ENCODE measurements at places on chromosomes 4 and X. TPM values are rescaled to one million over a fixed set of nuclear protein-coding genes. Genes with fewer than 3 reads are reported as not detected.

The HSFX2 gene
- 0.20 TPM for polyA plus RNA-seq

The F9 gene
- 329 TPM for polyA plus RNA-seq

The GRIA2 gene
- polyA plus RNA-seq = not detected

The GIMD1 gene
- not detected for polyA plus RNA-seq

The NSUN7 gene
- polyA plus RNA-seq = 0.21 TPM

The PAGE1 gene
- polyA plus RNA-seq = not detected

DNA sequence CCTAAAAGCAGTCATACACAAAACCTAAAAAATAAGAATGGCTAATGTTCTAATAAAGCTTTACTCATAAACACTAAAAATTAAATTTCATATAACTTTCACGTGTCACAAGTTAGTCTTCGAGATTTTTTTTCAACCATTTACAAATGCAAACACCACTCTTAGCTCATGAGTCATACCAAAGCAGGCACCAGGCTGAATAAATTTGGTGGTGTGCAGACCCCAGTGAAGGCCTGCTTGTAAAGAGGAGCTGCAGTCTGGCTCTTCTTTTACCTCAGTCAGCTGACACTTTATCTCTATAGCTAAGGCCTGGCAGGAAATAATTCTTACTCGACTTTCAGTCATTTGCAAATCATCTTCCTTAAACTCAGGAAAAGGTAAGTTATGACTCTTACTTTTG lies 37.4 kb downstream of the CLOCK start:
- H3K4me3 ChIP-seq = no peak overlapping the region
- H3K27me3 ChIP-seq = no peaks in the 10 kb centered on the region
- DNase-seq = no peak
- H3K36me3 ChIP-seq = peaks cover 2% of the 10 kb centered on the region
- H3K27ac ChIP-seq = no peak overlapping the region
- no peaks in the 10 kb centered on the region for H3K4me1 ChIP-seq

- H3K36me3 ChIP-seq = no peaks in the 10 kb centered on the region
- no peak for DNase-seq
- H3K4me1 ChIP-seq = no peaks in the 10 kb centered on the region
- no peaks in the 10 kb centered on the region for H3K27me3 ChIP-seq
- no peak overlapping the region for H3K4me3 ChIP-seq
Measured at GRCh38 chrX:3577551-3577950, 135.9 kb downstream of the PRKX start.

DNA sequence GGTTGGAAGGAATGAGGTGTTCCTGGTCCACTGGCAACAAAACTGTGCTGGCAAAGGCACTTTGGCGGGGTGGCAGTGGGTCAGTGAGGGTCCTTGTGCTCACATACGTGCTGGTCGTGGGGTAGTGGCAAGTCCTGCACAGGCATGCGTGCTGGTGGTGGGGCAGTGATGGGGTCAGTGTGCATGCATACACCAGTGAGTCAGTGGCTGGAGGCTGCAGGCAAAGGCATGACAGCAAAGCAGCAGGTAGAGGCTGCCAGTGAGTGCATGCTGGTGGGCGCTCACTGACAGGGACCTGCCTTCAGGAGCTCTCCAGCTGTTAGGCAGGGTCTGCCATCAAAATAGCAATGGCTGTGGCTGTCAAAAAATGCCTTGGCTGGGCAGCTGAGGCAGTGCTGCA lies 42.1 kb downstream of the TMPRSS11E start:
- no peaks in the 10 kb centered on the region for H3K4me1 ChIP-seq
- no peak overlapping the region for H3K27ac ChIP-seq

DNA sequence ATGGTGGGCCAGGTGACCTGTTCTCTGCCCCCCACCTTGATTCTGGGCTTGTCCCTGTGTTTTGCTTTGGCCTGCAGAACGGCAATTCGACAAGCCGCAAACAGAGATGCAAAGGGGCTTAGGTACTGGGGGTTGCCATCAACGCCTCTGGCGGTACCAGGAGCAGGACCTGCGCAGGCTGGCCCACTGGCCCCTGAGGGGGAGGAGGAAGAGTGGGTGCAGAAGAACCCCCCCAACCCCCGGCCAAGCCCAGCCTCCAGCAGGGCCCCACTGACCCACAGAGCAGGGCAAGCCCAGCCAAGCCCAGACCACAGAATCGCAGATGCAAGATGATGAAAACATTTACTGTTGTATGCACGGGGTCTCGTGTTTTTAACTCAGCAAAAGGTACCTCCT lies 89.4 kb downstream of the PPP2R2C start:
- no peak for DNase-seq
- H3K27me3 ChIP-seq = peaks cover 3% of the 10 kb centered on the region
- no peaks in the 10 kb centered on the region for H3K36me3 ChIP-seq

- no peaks in the 10 kb centered on the region for H3K36me3 ChIP-seq
- DNase-seq = no peak
- no peaks in the 10 kb centered on the region for H3K4me1 ChIP-seq
- no peak overlapping the region for H3K4me3 ChIP-seq
- H3K27me3 ChIP-seq = no peaks in the 10 kb centered on the region
Measured at GRCh38 chrX:9147726-9148125, 113.8 kb upstream of the FAM9B start.

DNA sequence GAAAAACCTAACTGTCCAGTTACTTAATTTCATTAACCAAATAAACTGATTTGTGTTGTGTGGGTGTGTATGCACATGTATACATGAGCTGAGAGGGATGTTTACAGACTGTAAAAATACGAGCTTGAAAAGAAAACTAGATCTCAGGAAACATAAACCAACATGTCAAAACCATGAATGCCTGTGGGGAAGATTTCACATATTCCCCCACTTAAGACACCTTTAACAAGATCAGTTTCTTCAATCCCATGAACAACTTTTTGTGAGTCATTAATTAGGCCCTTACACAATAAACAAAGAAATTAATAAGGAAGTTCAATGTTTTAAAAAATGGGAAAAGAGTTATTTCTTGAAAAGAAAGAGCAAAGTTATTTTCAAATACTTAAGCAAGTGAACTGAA lies 170.8 kb downstream of the ZNF674 start:
- no peak overlapping the region for H3K4me3 ChIP-seq
- no peak overlapping the region for H3K27ac ChIP-seq
- no peak for DNase-seq
- no peaks in the 10 kb centered on the region for H3K36me3 ChIP-seq
- H3K27me3 ChIP-seq = no peaks in the 10 kb centered on the region
- no peaks in the 10 kb centered on the region for H3K4me1 ChIP-seq

- no peaks in the 10 kb centered on the region for H3K27me3 ChIP-seq
- no peaks in the 10 kb centered on the region for H3K36me3 ChIP-seq
- no peak for DNase-seq
- no peak overlapping the region for H3K27ac ChIP-seq
- H3K4me3 ChIP-seq = no peak overlapping the region
Measured at GRCh38 chr4:16693641-16694040, 204.8 kb downstream of the LDB2 start.

- H3K27me3 ChIP-seq = no peaks in the 10 kb centered on the region
- no peaks in the 10 kb centered on the region for H3K36me3 ChIP-seq
- no peak overlapping the region for H3K4me3 ChIP-seq
- H3K4me1 ChIP-seq = no peaks in the 10 kb centered on the region
Measured at GRCh38 chr4:147707892-147708672, 23.8 kb upstream of the ARHGAP10 start.

GRCh38 chrX:3340016-3340415 lies 6.4 kb downstream of the MXRA5 start:
- no peaks in the 10 kb centered on the region for H3K4me1 ChIP-seq
- DNase-seq = no peak
- no peak overlapping the region for H3K4me3 ChIP-seq
- H3K27ac ChIP-seq = no peak overlapping the region
- H3K27me3 ChIP-seq = no peaks in the 10 kb centered on the region
- no peaks in the 10 kb centered on the region for H3K36me3 ChIP-seq

Data from liver (tissue), 10 donors.